ENCODE measurements at places on chromosomes 7 and 10.

DNA sequence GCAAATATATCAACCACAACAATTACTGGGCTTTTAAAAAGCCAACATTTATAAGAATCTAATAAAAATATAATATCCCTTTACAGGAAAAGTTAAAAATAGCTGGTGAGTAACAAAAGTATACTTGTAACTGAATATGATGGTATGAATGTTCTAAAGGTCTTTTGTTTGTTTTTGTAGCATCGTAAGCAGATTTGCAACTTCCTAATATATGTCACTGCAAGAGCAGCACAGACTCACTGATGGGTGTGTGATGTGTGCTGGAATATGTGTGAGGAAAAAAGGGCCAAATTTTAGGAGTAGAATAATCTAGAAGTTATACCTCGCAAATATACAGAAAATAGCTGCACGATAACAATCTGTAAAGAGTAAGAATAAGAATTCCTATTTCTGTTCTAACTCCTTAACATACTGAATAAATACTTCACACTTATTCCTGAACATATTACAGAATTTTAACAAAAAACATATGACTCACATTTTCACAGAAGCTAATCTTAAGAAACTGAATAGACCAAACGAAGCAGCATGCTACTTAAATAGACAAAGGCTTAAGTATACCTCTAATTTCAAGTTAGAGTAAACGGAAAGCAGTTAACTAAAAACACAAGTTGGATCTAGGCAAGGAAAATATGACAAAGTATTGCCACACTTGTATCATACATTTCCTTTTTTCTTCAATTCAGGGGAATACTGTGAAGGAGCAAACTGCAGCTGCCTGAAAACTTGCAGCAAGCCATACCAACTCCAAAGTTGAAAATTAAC, 9.6 kb downstream of the ETV1 start:
- no peak for DNase-seq

DNA sequence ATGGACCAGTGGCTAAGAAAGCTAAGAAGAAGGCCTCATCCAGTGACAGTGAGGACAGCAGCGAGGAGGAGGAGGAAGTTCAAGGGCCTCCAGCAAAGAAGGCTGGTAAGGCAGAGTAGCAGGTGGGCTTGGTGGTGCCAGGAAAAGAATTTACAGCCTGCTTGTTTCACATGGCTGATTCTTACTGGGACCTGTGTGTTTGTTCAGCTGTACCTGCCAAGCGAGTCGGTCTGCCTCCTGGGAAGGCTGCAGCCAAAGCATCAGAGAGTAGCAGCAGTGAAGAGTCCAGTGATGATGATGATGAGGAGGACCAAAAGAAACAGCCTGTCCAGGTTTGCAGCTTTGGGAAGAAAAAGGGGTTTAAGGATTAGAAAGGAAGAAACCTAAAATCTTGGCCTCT, 5.0 kb downstream of the NOLC1 start:
- no peak for DNase-seq

GRCh38 chr7:116836911-116837310, 25.5 kb upstream of the CAPZA2 start:
- DNase-seq: no peak

- DNase-seq: no peak
These were observed 291.3 kb downstream of the PTEN start for GRCh38 chr10:88154596-88155250.

DNA sequence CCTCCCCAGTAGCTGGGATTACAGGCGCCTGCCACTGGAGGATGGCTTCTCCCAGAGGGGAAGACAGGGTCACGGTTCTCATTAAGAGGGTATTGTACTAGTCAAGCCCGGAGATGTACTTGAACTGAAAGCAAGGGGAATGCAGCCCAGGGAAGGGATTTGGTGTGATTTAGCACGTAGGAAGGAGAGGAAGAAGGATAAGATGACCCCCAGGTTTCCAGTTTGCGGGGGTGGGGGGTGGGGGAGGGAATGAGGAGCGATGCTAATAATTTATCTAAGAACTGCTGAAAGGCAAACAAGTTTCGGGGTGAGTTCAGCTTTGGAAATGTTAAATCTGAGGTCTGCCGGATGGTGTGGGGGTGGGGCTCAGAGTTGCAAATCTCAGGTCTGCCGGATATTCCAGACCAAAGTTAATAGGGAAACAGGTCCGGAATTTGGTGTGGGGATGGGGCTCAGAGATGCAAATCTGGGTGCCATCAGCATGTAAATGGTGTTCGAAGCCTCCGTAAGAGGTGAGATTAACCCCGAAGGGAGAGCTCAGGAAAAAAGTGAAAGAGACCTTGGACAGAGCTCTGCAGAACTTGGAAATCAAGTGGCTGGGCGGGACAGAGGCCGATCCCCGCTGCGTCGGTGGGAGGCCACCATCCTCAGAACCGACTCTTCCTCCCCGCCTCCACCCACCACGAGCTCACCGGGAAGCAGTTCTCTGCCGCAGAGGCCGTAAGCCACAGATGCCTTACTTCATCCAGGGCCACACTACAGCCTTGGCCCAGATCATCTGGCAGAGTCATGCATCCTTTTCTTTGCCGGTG, 1.6 kb upstream of the SEPHS1 start:
- DNase-seq: no peak

GRCh38 chr7:64653721-64654401, 12.1 kb upstream of the ZNF107 start:
- no peak for DNase-seq

- DNase-seq: no peak
These were observed 133.1 kb downstream of the RGS10 start for GRCh38 chr10:119409385-119409784.

DNA sequence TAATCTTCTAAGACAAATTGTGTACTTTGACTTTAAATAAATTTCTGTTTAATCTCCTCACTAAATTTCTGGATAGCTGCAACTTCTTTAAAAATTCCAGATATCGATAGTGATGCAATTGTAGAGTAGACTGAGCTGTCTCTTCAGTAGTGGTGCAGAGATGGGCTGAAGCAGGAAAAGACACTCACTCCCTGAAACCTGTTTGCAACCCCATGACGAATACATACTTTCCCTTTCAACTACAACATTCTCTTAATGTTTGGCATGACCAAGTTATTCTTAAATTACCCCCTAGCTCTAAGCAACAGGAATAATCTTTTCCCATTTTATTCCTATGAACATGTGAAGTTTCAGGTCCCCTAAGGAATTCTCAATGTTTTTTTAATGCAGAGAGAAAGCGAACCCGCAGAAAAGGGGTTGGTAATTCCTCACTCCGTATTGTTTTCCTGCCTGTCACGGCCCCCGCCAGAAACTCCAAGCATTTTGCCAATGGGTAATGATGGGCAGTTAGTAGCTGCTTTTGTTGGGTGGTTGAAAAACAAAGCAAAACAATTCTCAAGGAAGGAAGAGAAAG, 1.3 kb downstream of the THSD7A start:
- no peak for DNase-seq

- no peak for DNase-seq
These were observed 1016.5 kb downstream of the GRM8 start for GRCh38 chr7:126236261-126236660.

DNA sequence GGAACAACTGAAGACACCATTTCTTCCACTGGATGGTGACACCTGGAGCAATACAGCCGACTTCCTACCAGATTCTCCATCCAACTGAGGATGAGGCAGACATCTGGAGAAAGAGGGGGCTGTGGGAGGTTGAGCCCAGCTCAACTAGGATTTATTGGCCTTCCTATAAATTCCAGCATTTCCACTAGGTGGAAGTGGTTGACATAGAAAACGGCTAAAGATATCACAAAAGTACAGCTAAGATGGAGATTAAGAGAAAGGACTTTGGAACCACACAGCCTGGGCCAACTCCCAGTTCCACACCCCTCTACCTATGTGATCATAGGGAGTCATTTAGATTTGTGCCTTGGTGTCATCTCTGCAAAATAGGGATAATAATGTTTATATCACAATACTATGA, 61.3 kb upstream of the CAV2 start:
- no peak for DNase-seq

DNA sequence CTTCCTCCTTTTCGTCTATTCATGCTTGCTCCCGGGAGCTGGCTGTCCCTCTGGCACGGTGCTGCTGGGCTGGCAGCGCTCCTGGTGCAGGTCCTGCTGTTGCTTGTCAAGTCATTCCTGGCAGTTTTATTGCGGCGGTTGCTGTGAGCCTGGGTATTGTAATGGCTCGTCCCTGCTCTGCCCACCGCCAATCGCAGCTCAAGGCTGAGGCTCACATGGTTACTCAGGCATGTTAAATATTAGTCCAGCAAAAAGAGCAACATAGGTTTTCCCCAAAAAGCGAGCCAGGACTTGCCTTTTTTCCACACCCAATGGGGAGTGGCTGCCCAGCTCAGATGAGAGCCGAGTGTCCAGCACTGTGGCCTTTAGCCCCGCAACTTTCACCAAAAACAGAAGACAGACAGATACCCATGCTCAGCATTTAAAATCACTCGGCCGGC, 492.9 kb upstream of the FOXK1 start:
- DNase-seq: no peak

DNA sequence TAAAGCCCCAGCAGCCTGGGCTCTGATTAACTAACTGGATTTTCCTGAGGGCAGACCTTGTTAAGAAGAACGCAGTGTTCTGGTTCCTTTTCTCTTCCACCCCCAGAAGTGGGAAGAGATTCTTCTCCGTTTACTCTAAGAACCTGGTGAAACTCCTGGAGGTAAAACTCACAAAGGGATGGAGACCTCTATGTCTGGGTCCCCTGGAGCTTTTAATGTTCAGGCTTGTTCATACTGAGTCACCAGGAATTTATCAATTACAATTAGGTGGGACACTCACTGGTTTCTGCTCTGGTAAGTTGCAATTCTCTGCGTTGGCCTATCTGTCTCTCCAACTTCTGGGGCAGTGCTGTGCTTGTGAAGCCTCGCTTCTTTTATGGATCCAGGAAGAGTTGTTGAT, 73.3 kb upstream of the CACNB2 start:
- DNase-seq: no peak

DNA sequence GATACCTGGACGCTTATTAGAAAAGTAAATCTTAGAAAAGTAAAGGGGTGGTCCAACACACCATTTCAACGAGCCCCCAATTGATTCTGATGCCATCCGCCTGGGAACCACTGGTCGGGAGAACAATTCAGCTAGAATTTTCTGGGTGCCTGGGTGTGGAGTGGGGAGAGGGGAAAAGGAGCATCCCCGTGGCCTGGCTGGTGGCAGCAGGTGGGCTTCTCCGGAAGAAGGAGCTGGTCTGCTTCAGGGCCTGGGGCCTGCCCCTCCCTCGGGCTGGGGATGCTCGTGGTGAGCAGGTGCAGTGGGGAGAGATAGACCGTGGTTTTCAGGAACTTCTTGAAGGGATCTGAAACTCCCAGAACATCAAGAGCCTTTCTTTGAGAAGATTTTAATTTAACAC, 39.9 kb upstream of the DUSP5 start:
- DNase-seq: no peak

DNA sequence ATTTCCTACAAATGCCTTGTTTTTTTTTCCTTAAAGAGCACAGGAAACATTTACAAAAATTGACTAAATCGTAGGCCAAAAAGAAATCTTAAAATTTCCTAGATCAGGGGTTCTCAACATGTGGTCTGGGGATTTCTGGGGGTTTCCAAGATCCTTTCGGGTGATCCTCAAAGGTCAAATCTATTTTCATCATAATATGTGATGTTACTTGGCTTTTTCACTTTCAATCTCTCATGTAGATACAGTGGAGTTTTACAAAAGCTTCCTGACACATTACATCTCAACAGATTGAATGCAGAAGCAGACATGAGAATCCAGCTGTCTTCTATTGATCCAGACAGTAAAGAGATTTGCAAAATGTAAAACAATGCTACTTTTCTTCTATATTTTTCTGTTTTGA, 497.3 kb downstream of the INHBA start:
- no peak for DNase-seq

- DNase-seq: no peak
These were observed 20.5 kb upstream of the INPP5A start for GRCh38 chr10:132516771-132517725.

DNA sequence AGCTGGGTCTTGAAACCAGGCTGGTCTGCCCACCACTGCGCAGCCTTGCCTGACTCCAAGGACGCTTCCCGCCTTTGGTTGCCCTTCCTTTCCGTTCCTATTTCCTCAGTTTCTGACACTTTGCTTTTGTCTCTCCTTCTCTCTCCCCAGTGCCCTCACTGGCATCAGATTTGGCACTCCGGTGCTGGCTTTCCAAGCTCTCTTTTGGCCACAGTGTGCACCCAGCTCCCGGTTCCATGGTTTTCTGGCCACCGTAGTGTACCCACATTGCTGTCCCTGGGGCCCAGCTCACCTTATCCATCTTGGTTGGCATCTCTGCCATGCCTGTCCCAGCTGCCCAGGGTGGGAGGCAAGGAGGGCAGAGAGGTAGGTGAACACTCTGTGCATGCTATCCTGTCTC, 142.2 kb downstream of the PLXNA4 start:
- no peak for DNase-seq

- DNase-seq: peak; percentile 22
These were observed 175.1 kb downstream of the SEPTIN7 start for GRCh38 chr7:35975851-35976454.

DNA sequence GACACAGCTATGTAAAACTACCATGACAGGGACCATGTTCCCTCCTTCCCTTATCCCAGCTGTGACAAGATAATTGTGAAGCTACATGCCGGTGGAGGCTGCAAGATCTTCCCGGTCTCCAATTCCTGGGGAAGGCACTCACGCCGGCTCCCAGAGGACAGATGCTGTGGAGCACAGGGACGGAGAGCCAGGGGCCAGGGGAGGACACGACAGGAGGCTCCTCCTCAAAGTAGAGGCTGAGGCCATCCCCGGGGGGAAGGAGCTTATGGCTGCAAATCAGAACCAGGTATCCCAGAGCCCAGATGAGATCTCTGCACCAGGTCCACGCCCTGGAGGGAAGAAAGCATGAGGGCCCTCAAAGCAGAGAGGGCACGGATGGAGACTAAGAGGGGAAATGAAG, 286.2 kb downstream of the TCERG1L start:
- DNase-seq: no peak
